ENCODE measurements at places on chromosomes 11 and 22. TPM values are rescaled to one million over a fixed set of nuclear protein-coding genes. Genes with fewer than 3 reads are reported as not detected.

The OR5A1 gene
- not detected for total RNA-seq

DNA sequence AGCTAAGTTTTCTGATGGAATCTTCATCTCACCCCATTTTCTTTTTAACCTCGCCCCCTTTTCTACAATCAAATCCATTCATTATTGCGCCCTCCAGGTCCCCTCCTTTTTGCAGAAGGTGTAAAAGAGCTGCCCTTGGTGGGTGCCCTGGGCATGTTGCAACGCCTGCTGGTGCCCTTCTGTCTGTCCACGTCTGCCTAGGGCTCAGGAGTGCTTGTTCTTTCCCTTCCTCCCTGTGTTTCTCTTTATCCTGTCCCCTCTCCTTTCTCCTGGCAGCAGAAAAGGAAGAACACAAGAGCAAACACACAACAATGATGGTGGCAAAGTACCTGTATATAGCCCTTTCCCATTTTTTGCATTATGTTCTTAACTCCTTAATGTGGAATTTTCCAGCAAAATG lies 6.2 kb upstream of the TLCD5 start:
- no peak for DNase-seq
- H3K4me3 ChIP-seq, result no peak overlapping the region
- H3K27me3 ChIP-seq, result peaks cover 24% of the 10 kb centered on the region

The OR51B5 gene
- 0.14 TPM for total RNA-seq

DNA sequence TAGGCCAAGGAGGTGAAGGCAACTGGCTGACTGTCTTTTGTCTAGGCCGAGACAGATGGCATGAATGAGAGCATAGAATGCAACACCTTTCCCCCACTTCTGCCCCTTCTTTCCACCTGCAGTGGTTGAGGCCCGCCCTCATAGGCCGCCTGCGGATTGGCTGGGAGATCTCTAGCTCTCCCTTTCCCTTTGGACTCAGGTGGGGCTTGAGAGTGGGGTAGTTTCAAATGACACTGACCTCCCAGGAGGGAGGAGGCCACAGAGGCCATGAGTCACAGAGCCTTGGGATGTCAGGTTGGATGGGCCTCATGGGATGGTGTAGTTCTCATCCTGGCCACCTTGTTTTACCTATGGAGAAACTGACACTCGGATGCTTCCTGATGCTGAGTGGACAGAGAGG lies 9.1 kb downstream of the MICAL2 start:
- no peak overlapping the region for H3K4me3 ChIP-seq
- no peaks in the 10 kb centered on the region for H3K27me3 ChIP-seq
- H3K36me3 ChIP-seq, result no peaks in the 10 kb centered on the region
- DNase-seq, result no peak
- peaks cover 8% of the 10 kb centered on the region for H3K4me1 ChIP-seq
- H3K27ac ChIP-seq, result peak overlapping the region; percentile 38

- peaks cover 36% of the 10 kb centered on the region for H3K27me3 ChIP-seq
- no peak for DNase-seq
- peaks cover 9% of the 10 kb centered on the region for H3K4me1 ChIP-seq
- no peaks in the 10 kb centered on the region for H3K36me3 ChIP-seq
- H3K27ac ChIP-seq, result peak overlapping the region; percentile 88
- peak overlapping the region; percentile 35 for H3K4me3 ChIP-seq
Measured at GRCh38 chr11:102111011-102111786, 952 bp downstream of the YAP1 start.

The OR52B4 gene
- total RNA-seq, result not detected

DNA sequence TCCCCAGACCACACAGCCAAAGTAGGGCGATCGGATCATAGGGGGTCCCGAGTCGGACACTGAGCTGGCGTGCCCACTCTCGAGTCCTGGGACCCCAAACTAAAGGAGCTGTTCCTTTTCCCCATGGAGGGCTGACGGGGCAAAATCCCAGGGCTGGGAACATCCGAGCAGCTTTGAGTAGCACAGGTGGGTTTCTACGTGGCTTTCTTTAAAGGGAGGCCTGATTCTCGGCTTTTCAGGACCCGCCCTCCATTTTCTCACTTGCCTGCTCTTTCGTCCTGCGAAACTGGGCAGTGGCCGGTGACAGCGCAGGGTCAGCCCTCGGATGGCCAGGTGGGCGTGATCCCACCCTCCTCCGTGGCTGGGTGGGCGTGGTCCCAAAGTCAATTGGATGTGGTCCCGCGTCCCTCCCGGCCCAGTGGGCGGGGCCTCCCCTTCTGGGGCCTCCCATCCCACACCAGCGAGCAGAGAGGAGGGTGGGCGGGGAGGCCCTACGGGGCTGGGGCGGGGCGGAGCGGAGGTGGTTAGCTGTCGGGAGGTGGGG lies 17.5 kb upstream of the TXNRD2 start:
- H3K27ac ChIP-seq, result peak overlapping the region; percentile 40
- H3K4me3 ChIP-seq, result peak overlapping the region; percentile 9
- DNase-seq, result peak; percentile 45
- H3K4me1 ChIP-seq, result peaks cover 6% of the 10 kb centered on the region
- H3K27me3 ChIP-seq, result no peaks in the 10 kb centered on the region

GRCh38 chr11:28684011-28684586 lies 575.9 kb downstream of the METTL15 start:
- H3K27me3 ChIP-seq, result no peaks in the 10 kb centered on the region
- no peaks in the 10 kb centered on the region for H3K4me1 ChIP-seq
- DNase-seq, result no peak
- H3K27ac ChIP-seq, result no peak overlapping the region
- no peaks in the 10 kb centered on the region for H3K36me3 ChIP-seq

DNA sequence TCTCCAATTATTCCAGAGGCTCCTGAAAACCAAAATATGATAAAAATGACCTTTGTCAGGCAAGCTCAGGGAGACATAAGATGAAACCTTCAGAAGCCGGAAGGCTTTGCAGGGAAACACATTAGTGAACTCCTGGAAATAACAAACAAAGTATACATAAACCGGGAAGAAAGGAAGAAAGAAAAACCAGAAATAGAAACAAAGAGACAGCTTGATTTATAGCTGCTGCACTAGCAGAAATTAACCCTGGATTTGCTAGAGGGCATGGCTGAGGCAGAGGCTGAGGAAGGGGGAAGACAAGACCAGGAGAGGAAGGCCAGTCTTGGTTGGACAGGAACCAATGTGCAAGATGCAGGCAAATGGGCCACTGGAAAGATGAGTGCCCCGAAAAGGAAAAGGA lies 33.3 kb downstream of the SLC22A25 start:
- no peaks in the 10 kb centered on the region for H3K27me3 ChIP-seq
- no peaks in the 10 kb centered on the region for H3K36me3 ChIP-seq
- H3K4me1 ChIP-seq, result no peaks in the 10 kb centered on the region
- no peak overlapping the region for H3K27ac ChIP-seq
- DNase-seq, result no peak
- H3K4me3 ChIP-seq, result no peak overlapping the region

GRCh38 chr11:31873124-31873523 lies 62.0 kb upstream of the PAX6 start:
- H3K4me1 ChIP-seq, result no peaks in the 10 kb centered on the region
- H3K4me3 ChIP-seq, result no peak overlapping the region
- DNase-seq, result no peak
- H3K27ac ChIP-seq, result no peak overlapping the region
- peaks cover 27% of the 10 kb centered on the region for H3K27me3 ChIP-seq

GRCh38 chr11:66133216-66133775 lies 63.2 kb downstream of the PACS1 start:
- no peaks in the 10 kb centered on the region for H3K4me1 ChIP-seq
- no peaks in the 10 kb centered on the region for H3K36me3 ChIP-seq
- no peak overlapping the region for H3K4me3 ChIP-seq
- no peak for DNase-seq
- H3K27me3 ChIP-seq, result no peaks in the 10 kb centered on the region
- H3K27ac ChIP-seq, result no peak overlapping the region

DNA sequence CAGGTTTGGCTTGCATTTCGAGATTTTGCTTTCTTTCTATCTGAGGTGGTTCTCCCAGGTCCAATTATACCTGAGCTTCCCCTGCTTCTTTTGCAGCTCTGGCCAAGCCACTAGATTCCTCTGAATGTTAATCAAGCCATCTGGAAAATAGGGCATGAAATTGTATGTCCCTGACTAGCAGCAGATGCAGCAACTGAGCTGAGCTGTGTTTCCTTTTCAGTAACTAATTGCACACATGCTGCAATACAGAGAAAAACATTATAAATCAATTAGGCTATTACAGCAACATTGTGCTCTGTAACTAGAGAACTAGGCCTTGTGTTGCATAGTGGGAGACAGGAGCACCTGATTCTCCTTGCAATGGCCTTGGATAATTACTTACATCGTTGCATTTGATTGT lies 408.3 kb downstream of the ETS1 start:
- H3K27me3 ChIP-seq, result no peaks in the 10 kb centered on the region
- H3K4me1 ChIP-seq, result peaks cover 5% of the 10 kb centered on the region
- no peak overlapping the region for H3K27ac ChIP-seq
- H3K4me3 ChIP-seq, result no peak overlapping the region
- DNase-seq, result no peak

GRCh38 chr11:7936615-7937014 lies 4.9 kb downstream of the OR10A3 start:
- no peaks in the 10 kb centered on the region for H3K36me3 ChIP-seq
- no peak for DNase-seq
- no peaks in the 10 kb centered on the region for H3K4me1 ChIP-seq
- no peak overlapping the region for H3K27ac ChIP-seq
- no peak overlapping the region for H3K4me3 ChIP-seq

The NAT10 gene
- total RNA-seq, result 34.3 TPM

The KCNA4 gene
- total RNA-seq, result 0.09 TPM

DNA sequence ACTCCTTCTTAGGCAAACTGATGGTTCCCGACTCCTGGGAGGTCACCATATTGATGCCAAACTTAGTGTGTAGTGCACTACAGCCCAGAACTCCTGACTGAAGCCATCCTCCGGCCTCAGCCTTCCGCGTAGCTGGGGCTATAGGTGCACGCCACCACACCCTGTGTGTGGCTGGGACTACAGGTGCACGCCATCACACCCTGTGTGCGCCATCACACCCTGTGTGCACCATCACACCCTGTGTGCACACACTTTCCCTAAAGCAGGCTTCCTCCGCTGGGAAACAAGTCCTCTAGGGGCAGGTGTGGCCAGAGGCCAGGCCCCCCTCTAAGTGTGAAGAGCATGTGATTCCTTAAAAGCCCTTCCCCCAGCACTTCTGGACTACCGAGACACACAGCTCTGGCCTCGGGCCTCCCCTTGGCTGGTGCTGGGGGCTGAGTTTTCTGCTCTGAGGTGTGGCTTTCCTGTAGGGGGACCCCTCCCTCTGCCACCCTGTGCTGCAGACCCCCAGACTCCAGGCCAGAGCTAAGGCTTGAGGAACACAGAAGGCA lies 81.7 kb downstream of the BCR start:
- peaks cover 58% of the 10 kb centered on the region for H3K36me3 ChIP-seq
- no peak overlapping the region for H3K27ac ChIP-seq
- H3K4me1 ChIP-seq, result no peaks in the 10 kb centered on the region
- H3K4me3 ChIP-seq, result no peak overlapping the region
- no peaks in the 10 kb centered on the region for H3K27me3 ChIP-seq

- H3K36me3 ChIP-seq, result no peaks in the 10 kb centered on the region
- no peaks in the 10 kb centered on the region for H3K4me1 ChIP-seq
- H3K27me3 ChIP-seq, result no peaks in the 10 kb centered on the region
- H3K27ac ChIP-seq, result no peak overlapping the region
- peak; percentile 19 for DNase-seq
Measured at GRCh38 chr11:63738720-63739360, 29.7 kb downstream of the ZFTA start.

- H3K4me1 ChIP-seq, result no peaks in the 10 kb centered on the region
- no peak overlapping the region for H3K27ac ChIP-seq
- H3K27me3 ChIP-seq, result no peaks in the 10 kb centered on the region
Measured at GRCh38 chr11:130403271-130403804, 25.1 kb downstream of the ADAMTS8 start.

The BAIAP2L2 gene
- total RNA-seq, result 0.33 TPM

- no peak overlapping the region for H3K4me3 ChIP-seq
- no peaks in the 10 kb centered on the region for H3K4me1 ChIP-seq
- DNase-seq, result no peak
- no peaks in the 10 kb centered on the region for H3K27me3 ChIP-seq
- no peaks in the 10 kb centered on the region for H3K36me3 ChIP-seq
Measured at GRCh38 chr11:16013649-16014275, 342.6 kb downstream of the SOX6 start.

The OR9Q2 gene
- total RNA-seq, result not detected

DNA sequence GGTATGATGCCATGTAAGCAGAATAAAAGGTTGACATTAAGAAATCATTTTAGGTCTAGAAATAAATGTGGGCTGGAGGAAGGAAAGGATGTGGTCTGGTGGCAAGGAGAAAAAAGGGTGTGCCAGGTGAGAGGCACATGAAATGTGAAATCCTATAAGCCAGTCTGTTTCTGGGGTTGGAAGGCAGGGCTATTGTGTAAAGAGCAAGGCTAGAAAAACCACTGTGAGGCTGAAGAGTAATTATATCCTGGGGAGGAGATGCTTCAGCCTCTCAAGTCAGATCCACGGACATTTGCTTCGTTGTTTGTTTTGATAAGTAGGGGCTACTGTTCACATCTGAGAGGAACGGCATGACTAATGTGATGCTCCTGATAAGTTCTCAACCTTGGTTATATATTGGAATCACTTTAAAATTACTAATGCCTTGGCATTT lies 77.5 kb upstream of the CTSC start:
- peak; percentile 36 for DNase-seq
- no peaks in the 10 kb centered on the region for H3K36me3 ChIP-seq
- H3K27me3 ChIP-seq, result no peaks in the 10 kb centered on the region
- H3K27ac ChIP-seq, result no peak overlapping the region
- H3K4me3 ChIP-seq, result no peak overlapping the region

DNA sequence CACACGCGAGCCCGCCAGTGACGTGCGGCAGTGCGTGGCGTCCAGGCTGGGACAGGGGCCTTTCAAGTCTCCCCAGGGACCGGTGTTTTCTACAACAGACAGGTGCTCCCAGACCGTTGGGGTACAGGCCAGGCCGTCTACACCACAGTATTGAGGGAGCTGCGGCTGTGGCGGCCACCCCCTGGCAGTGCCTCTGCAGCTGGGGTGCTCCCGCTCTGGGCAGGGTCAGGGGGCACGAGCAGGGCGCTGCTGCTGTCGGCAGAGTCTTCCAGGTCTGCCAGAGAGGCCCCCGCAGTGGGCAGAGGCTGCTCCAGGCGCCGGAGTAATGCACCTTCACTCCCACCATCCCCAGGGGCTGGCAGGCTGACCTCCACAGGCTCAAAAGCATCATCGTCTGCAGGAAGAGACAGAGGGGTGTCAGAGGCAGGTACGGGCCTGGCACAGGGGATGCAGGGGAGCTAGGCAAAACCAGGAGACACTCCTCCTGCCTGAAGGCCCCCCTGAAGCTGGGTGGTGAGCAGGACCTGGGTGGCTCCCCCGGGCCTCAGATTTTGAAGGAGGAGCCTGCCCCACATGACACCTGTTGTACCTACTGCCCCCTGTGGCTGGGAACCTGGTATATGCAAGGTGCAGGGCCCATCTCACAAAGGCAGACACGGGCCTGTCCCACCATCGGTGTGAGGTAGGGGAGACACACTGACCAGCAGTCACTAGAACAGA lies 83.3 kb downstream of the DGCR2 start:
- peaks cover 44% of the 10 kb centered on the region for H3K36me3 ChIP-seq
- no peaks in the 10 kb centered on the region for H3K27me3 ChIP-seq
- no peaks in the 10 kb centered on the region for H3K4me1 ChIP-seq
- no peak overlapping the region for H3K4me3 ChIP-seq

All from thymus (tissue), 14 donors.